GM12878 (cell line): ENCODE measurements at places on chromosomes 2 and 18.

DNA sequence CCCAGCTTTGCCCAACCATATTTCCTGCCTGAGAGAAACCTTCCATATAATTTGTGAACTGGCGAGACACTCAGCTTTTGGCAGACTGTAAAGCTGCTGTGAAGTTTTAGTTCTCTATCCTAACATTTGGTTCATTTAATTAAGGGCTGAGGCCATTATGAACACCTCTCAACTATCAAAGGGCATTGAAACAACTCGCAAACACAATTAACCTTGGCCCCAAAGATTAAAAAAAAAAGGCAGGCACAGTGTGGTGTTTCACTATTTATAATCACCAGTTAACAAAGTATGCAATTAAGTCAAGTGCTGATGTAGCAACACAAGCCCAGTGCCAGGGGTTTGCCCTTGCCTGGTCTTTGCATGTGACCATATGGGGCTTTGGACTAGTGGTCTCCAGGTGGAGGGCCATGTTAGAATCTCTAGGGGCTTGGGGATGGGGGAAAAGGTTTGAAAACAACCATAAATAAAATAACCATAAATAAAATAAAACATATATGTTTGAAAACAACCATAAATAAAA, 297.6 kb upstream of the SKOR2 start:
- DNase-seq, result no peak

DNA sequence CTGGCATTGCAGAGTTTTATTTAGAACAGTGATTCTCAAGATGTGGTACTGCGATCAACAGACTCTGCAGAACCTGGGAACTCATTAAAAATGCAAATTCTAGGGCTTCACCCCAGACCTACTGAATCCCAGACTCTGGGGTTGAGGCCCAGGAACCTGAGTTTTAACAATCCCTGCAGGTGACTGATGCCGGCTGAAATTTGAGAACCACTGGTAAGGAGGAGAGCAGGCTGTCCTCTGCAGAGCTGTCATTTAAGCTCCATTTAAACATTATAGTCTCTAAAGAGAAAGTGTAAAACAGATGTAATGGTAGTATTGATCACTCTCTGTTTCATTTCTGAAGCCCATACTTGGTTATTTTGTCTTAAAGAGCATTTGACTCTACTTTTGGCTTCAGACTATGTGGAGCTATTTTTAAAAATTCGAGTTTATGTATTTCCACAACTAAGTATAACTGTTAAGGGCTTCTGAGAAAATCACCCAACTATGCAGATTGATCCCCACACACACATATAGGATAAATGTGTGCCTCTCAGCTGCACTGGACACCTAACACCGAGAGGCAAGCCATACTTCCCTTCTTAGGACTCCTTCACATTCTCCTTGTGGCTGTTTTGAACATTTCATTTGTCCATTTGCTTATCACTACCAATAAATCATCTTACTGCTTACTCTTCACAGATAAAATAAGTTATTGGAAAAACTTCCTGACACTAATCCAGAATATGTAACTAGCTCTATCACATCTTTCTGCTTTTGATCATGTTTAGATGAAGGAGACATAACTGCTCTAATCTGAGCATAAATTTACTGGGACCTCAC, 487.5 kb downstream of the DLGAP1 start:
- no peak for DNase-seq

DNA sequence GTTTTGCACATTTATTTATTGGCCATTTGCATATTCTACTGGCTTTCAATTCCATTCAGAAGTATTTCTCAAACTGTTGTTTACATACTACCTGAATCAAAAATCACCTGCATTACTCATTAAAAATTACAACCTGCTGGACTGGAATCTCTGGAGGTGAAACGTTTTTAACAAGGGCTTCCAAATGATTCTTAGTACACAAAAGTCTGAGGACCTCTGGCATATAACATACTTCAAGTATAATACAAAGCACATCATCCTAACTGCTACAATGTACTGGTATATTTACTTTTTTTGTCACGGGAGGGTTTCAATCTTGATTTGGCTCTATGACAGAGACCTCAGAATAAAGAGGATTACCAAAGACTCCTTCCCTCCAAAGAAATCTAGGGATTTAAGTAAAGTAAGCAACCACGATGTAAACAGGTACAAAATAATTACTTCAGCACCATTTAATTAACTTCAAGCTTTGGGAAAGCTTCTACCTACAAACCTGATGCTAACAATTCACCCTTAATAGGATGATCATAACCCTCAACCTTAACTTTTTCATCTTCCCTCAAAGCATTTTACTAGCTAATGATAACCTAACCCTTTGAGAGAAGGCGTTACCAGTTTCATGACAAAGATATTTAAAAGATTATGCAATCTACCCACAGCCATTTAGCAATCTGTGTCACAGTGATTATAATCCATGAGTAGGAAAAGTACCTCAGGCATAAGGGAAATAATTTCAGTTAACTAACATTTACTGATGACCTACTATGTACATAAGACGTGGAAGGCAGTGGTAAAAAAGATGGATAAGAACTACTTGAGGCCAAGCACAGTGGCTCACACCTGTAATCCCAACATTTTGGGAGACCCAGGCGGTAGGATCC, 24.7 kb downstream of the ATAD2B start:
- no peak for DNase-seq

- no peak for DNase-seq
Observed at GRCh38 chr2:71742953-71743601, 289.7 kb downstream of the DYSF start.

DNA sequence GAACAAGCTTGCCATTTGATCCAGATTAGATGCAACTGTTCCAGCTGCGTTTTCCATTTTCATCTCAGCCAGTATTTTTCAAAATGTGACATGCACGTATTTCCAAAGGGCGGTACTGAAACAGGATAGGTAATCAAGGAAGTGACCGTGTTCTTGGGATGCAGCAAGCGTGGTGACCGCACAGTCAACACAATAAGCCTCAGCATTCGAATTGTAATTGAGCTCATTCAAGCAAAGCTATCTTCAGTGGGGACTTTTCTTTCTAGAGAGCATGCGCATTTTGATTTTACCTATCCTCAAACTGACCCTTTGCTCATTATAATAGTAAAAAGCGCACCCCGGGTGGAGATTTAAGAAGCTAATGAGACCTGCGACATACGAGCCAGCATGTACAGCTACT, 3.4 kb upstream of the ALPP start:
- DNase-seq, result no peak

- no peak for DNase-seq
Observed at GRCh38 chr2:221753401-221753800, 181.3 kb upstream of the EPHA4 start.

DNA sequence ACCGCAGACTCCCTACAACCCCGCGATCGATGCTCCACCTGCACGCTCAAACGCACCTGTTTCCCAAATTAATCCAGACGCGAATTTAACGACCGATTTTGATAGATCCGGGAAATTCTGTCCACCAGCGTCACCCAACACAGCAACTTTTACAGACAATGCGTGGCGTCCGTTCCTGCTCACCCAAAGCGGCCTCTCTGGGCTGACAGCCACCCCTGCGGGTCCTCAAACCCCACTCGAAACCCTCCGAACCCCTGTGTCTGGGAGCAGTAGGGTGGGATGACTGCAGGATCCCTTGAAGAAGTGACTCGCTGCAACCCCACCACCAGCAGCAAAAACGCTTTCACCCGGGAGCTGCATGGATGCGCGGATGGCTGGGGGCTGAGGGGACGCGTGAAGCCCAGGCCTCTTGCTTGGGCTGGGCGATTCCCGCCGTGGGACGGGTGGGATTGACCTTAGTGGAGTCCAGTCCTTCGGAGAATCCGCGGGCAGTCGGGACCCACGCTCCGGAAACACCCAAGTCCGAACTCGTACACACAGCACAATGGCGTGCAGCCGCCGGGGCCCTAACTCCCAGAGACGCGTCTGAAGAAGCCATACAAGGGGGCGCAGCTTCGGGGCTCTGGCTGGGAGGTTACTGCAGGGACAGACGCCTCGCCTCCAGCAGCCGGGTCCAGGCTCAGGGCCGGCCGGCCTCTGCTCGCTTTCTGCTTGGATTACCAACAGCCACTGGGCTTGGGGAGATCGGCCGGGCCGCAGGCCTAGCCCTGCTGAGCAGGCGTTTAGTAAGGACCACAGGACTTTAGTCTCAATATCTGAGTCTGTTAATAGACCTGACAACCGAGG, 31.1 kb upstream of the ATP6V1B1 start:
- no peak for DNase-seq

- DNase-seq, result no peak
Observed at GRCh38 chr18:46566111-46566510, 90.9 kb downstream of the LOXHD1 start.

DNA sequence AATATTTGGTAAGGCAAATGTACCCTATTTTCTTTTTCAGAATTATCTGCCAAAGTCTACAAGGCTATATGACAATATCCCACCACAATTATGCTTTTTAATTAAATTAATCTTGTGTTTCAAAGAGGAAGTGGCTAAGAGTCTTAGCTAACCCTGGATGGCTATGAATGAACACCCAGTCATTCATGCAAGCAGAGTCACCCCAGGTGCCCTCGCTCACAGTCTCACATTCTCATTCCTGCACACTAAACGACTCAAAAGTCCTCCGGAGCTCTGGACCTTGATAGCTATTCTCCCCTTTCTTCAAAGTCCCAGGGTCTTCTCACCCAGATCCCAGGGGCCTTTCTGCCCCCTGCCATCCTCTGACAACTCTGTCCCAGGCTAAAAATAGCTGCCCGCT, 42.1 kb upstream of the MRPL19 start:
- DNase-seq, result no peak

DNA sequence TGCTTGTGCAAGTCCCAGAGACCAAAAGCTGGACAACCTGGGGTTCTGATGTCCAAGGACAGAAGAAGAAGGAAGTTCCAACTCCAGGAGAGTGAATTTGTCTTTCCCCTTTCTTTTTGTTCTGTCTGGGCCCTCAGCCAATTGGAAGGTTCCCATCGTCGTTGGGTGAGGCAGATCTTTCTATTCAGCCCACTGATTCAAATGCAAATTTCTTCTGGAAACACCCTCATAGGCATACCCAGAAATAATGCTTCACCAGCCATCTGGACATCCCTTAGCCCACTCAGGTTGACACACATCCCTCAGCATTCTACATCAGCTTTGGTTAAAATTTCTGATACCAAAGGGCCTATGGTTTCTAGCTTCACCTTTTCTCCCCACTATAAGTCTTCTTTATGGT, 156.5 kb downstream of the SP3 start:
- no peak for DNase-seq

GRCh38 chr2:173402405-173402974, 47.8 kb downstream of the CDCA7 start:
- peak; percentile 15 for DNase-seq

DNA sequence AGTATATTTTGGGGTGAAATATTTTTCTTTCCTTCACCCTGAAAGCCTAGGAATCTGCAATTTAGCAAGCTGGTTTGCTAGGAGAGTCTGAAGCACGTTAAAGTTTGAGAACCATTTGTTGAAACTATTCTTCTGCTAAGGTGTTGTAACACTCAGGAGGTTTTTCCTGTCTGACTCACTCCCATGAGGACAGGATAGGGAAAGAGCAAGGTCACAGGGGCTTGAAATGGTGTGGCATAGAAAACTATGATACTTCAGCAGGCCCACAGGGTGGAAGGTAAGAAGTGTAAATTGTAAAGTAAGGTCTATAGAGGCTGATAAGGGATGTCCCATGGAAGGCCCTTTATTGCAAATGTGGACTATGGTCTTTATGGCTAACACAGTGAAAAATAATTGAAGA, 177.7 kb upstream of the ZC3H15 start:
- no peak for DNase-seq

GRCh38 chr18:59660786-59661743, 36.2 kb downstream of the CCBE1 start:
- DNase-seq, result no peak

DNA sequence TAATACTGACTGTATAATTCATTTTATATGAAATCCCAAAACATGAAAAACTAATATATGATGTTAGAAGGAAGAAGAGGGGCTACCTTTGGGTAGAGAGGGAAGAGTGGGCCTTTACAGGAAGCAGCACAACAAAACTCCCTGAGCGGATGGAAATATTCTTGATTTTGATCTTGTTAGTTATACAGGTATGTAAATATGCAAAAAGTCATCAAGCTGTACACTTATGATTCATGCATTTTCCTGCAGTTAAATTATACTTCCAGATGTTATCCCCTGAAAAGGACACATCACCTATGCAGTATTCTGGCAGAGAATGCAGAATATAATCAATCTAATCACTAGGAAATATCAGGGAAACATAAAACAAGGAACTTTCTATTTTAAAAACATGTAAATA, 249.4 kb upstream of the MGAT5 start:
- DNase-seq, result no peak

DNA sequence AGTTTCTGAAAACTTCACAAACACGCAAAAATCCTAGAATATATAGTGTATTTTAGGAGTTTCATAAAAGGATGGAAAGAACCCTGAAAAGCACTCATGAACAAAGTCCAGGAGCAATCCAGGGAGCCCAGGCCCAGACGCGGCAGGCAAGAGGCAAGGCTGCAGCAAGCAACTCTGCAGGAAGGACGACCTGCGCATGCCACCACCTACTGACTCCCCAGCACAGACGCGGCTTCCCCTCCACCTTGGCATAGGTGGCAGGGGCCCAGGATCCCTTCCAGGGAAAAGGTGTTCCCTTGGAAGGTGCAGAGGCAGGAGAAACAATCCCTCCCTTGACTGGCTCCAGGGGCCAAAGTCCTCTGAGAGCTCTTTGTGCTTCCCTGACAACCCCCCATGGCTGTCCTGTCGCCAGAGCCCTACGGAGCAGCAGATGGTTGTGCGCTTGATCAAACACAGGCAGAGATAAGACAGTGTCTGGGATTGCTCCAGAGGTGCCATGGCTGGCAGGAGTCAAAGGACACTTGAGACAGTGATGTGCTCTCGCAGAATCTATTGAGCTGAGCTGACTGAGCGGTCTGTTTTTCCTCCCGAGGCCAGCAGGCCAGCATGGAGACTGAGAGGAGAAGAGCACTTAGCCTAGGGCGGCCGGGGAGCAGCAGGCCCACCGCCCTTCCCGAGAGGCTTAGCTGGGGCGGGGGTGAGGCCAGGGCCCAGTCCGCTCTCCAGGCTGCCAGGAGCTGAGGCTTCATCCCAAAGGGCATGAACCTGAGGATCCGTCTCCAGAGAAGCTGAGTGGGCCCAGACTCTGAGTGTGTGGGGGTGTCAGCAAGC, 10.8 kb upstream of the AMER3 start:
- DNase-seq, result no peak

DNA sequence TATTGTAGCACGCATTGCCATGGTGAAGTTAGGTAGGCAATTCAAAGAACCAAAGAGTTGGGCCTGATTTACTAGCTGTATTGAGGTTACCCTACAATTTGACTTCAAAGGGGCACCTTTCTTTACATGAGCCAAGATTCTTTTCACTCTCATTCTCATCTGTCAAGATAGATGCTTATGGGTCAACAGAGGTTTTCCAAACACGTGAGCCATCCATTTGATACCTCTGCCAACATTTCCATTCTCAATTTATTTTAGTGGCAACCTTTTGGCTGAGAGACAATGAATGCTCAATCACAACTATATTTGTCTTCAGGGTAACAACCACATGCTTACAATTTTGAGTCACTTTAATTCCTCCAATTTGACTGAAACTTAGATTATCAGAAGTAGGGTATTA, 370.6 kb upstream of the CDH20 start:
- DNase-seq, result no peak
